Activated CD8-positive, alpha-beta T cell treated with anti-CD3 and anti-CD28 coated beads, Interleukin-2, amount 10 ng/mL, durations not matched to agents 7 days and 5 days (primary cell): ENCODE measurements at places on chromosomes 13 and 19. TPM values are rescaled to one million over a fixed set of nuclear protein-coding genes. Genes with fewer than 3 reads are reported as not detected.

GRCh38 chr13:26813321-26813979, 52.9 kb upstream of the GPR12 start:
- H3K4me3 ChIP-seq: no peak overlapping the region
- H3K4me1 ChIP-seq: no peaks in the 10 kb centered on the region

DNA sequence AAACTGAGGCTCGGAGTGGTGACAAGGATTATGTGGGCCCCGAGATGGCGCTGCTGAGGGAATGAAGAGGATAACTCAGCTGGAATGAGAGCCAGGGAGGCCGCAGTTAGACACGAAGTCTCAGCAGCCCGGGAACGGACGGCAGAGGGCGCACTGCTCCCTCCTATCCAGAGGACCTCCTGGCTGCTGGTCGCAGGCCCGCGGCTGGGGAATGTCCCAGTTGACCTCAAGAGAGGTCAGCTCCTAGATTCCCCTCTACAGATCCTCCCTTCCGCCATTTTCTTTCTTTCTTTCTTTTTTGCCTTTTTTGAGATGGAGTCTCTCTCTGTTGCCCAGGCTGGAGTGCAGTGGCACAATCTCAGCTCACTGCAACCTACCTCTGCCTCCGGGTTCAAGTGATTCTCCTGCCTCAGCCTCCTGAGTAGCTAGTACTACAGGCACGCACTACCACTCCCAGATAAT, 24.1 kb upstream of the ASPDH start:
- no peaks in the 10 kb centered on the region for H3K4me1 ChIP-seq
- DNase-seq: peak; percentile 72
- no peaks in the 10 kb centered on the region for H3K27me3 ChIP-seq
- no peak overlapping the region for H3K27ac ChIP-seq
- no peak overlapping the region for H3K4me3 ChIP-seq

FCER2 gene
- total RNA-seq: 0.29 TPM

DNA sequence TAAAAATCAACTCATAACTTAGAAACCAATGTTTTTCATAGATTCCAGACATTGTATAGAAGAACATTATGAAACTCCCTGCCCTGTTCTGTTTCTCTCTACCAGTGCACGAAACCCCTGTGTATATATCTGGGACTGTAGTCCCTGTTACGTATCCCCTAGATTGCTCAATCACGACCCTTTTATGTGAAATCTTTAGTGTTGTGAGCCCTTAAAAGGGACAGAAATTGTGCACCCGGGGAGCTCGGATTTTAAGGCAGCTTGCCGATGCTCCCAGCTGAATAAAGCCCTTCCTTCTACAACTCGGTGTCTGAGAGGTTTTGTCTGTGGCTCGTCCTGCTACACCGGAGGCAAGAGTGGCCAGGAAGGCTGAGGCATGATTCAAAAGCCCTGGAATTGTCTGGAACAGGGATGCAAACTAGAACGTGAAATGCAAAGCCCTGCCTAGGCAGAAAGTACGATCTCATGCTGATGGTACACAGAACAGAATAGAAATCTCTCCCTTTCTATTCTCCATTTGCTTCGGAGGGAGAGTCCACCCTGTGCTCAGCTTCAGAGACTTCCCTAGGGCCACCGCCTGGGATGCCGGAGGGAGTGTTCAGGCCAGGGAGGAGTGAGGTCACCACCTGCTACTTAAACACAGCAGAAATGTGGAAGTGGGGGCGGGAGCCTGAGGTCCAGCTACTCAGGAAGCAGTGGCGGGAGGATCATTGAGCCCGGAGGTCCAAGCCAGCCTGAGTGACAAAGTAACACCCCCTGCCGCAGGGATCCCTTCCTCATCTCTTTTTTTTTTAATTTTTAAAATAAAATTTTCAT, 758 bp upstream of the ZNF888 start:
- peaks cover 37% of the 10 kb centered on the region for H3K36me3 ChIP-seq
- H3K4me3 ChIP-seq: peak overlapping the region; percentile 95
- DNase-seq: no peak
- no peaks in the 10 kb centered on the region for H3K27me3 ChIP-seq
- H3K27ac ChIP-seq: peak overlapping the region; percentile 96

SPINT2 gene
- 31.5 TPM for total RNA-seq

- H3K27me3 ChIP-seq: peaks cover 16% of the 10 kb centered on the region
- DNase-seq: no peak
- H3K4me1 ChIP-seq: no peaks in the 10 kb centered on the region
- no peaks in the 10 kb centered on the region for H3K36me3 ChIP-seq
- no peak overlapping the region for H3K27ac ChIP-seq
Measured at GRCh38 chr13:44211704-44212346, 161.8 kb upstream of the SERP2 start.

DNA sequence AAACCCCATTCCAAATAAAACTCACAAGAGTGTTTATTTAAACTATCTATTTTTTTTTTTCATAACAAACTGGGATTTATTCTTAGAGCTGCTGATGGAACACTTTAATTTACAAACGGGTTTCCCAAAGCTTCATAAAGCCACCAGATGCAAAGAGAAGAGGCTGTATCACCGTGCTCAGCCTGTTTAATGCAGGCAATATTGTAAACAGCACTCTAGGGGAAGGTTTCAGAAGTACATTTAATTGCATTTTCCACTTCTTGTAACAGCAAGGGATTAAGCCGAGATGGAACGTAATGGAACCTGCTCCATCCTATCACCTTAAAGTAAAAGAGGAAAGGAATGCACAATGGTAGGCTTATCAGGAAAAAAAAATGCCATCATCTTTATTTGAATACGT, 550.6 kb upstream of the ARGLU1 start:
- H3K27ac ChIP-seq: no peak overlapping the region
- no peaks in the 10 kb centered on the region for H3K27me3 ChIP-seq
- no peaks in the 10 kb centered on the region for H3K4me1 ChIP-seq
- DNase-seq: no peak
- no peak overlapping the region for H3K4me3 ChIP-seq
- H3K36me3 ChIP-seq: no peaks in the 10 kb centered on the region

DNA sequence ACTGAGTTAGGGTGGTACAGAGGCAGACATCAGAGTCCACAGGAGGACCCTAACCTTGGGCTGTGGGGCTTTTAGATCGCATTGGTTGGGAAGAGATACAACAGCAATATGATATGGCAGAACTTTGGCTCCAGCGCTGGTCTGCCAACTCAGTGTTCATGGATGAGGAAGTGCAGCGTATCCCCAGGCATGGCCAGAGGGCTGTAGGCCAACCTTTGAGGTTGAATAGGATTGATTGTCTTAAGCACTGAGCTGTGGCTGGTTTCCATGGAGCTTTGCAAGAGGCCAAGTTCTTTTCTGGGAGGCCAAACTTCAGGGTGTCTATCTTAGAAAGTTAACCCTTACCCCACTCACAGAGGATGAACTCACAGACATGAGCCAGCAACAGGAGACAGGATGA, 144.1 kb upstream of the TMTC4 start:
- H3K27me3 ChIP-seq: peaks cover 6% of the 10 kb centered on the region
- H3K27ac ChIP-seq: no peak overlapping the region
- H3K4me3 ChIP-seq: no peak overlapping the region
- no peaks in the 10 kb centered on the region for H3K36me3 ChIP-seq

SPTBN4 gene
- 0.47 TPM for total RNA-seq

FAM32A gene
- 65.8 TPM for total RNA-seq

GRCh38 chr19:35461060-35461459, 13.0 kb downstream of the FFAR2 start:
- H3K4me3 ChIP-seq: no peak overlapping the region
- no peak for DNase-seq
- no peaks in the 10 kb centered on the region for H3K36me3 ChIP-seq
- peaks cover 10% of the 10 kb centered on the region for H3K27me3 ChIP-seq

GRCh38 chr19:30226464-30227011, 145.6 kb upstream of the ZNF536 start:
- peak overlapping the region; percentile 75 for H3K4me3 ChIP-seq
- peaks cover 75% of the 10 kb centered on the region for H3K27me3 ChIP-seq
- no peak overlapping the region for H3K27ac ChIP-seq
- H3K4me1 ChIP-seq: peaks cover 31% of the 10 kb centered on the region
- no peak for DNase-seq
- H3K36me3 ChIP-seq: peaks cover 8% of the 10 kb centered on the region

DNA sequence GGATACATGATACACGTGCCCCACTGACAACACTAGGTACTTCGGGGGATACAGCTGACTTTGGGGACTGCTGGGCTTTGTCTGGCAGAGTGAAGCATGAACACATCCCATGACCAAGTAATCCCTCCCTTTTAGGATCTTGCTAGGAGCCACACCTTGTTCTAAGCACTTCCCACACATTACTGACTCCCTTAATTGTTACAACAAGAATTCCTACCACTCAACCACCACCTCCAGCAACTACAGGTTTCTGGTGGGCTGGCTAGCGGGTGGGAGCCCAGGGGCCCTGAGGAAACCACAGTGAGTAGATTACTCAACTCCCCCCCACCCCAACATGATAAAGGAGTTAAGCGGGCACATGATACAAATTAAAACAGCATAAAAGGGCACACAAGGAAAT, 7.2 kb upstream of the SLC35E1 start:
- peaks cover 54% of the 10 kb centered on the region for H3K4me1 ChIP-seq
- peak overlapping the region; percentile 55 for H3K27ac ChIP-seq
- peaks cover 32% of the 10 kb centered on the region for H3K36me3 ChIP-seq
- no peaks in the 10 kb centered on the region for H3K27me3 ChIP-seq
- H3K4me3 ChIP-seq: no peak overlapping the region

- H3K27ac ChIP-seq: no peak overlapping the region
- peaks cover 31% of the 10 kb centered on the region for H3K36me3 ChIP-seq
- H3K4me3 ChIP-seq: no peak overlapping the region
- H3K4me1 ChIP-seq: peaks cover 25% of the 10 kb centered on the region
Measured at GRCh38 chr19:51572908-51573307, 1.8 kb downstream of the ZNF175 start.

- no peak overlapping the region for H3K4me3 ChIP-seq
- H3K27me3 ChIP-seq: no peaks in the 10 kb centered on the region
- H3K4me1 ChIP-seq: no peaks in the 10 kb centered on the region
- DNase-seq: no peak
- H3K36me3 ChIP-seq: peaks cover 89% of the 10 kb centered on the region
Measured at GRCh38 chr19:9565900-9566705, 18.2 kb downstream of the ZNF121 start.

ZNF780A gene
- total RNA-seq: 21.6 TPM

DNA sequence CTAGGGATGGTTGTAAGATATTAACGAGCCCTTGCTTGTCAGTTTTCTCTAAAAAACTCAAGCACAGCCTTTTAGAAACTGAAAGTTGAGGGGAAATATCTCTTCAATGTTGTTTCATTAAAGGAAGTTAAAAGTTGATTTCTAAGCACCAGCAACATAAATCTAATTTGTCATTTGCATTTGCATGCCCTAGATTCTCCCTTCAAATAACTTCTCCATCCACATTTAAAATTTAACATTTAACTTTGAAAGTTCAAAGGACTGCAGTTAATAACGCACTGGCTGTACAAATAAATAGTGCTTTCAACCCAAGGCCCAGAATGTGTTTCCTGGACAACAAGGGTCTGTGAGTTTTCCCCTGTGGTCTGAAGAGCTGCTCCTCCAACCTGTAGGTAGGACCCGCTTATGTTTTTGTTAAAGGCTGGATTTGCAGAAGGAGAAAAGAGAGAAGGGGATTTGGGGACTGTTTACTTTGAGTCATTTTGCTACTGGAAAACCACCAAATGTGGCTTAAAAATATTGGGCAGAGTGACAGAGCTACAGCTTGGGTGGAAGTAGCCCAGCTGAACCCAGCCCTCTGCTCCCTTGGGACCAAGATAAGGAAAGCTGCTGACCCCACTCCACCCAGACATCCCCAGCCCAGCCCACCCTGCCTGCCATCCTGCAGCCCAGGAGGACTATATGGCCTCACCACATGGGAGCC, 39.8 kb downstream of the TNFRSF19 start:
- no peaks in the 10 kb centered on the region for H3K36me3 ChIP-seq
- peak overlapping the region; percentile 27 for H3K27ac ChIP-seq
- peak overlapping the region; percentile 42 for H3K4me3 ChIP-seq
- DNase-seq: no peak
- H3K27me3 ChIP-seq: peaks cover 33% of the 10 kb centered on the region

ZNF284 gene
- 2.2 TPM for total RNA-seq

FGF21 gene
- not detected for total RNA-seq

TMEM221 gene
- total RNA-seq: not detected

DNA sequence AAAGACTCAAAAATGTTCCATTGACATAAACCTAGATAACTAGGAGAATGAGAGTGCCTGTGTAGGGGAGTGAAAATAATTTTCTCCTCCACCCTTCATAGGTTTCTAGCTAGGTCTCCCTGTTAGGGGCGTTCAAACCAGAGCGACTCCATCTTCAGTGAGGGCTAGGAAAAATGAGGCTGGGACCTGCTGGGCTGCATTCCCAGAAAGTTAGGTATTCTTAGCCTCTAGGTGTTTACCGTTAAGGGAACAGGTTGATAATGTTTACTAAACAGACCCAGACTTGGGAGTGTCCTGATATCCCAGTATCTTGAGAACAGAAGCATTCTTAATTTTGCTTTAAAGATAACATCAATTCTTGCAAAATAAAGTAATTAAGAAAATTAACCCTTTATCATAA, 20.1 kb downstream of the PABPC3 start:
- H3K27ac ChIP-seq: no peak overlapping the region
- H3K36me3 ChIP-seq: no peaks in the 10 kb centered on the region
- no peak overlapping the region for H3K4me3 ChIP-seq
- H3K4me1 ChIP-seq: peaks cover 5% of the 10 kb centered on the region
- peaks cover 20% of the 10 kb centered on the region for H3K27me3 ChIP-seq
- DNase-seq: no peak
